ENCODE measurements at places on chromosomes 6 and 20.

- DNase-seq: no peak
Observed at GRCh38 chr6:60991427-60992028, 1294.5 kb downstream of the KHDRBS2 start.

- peak; percentile 83 for DNase-seq
Observed at GRCh38 chr6:90811596-90812226, 224.8 kb upstream of the MAP3K7 start.

- DNase-seq: no peak
Observed at GRCh38 chr6:152184917-152185574, 377.6 kb downstream of the ESR1 start.

- DNase-seq: no peak
Observed at GRCh38 chr6:7769702-7770101, 43.8 kb downstream of the BMP6 start.

- no peak for DNase-seq
Observed at GRCh38 chr6:143529095-143529494, 17.6 kb upstream of the FUCA2 start.

DNA sequence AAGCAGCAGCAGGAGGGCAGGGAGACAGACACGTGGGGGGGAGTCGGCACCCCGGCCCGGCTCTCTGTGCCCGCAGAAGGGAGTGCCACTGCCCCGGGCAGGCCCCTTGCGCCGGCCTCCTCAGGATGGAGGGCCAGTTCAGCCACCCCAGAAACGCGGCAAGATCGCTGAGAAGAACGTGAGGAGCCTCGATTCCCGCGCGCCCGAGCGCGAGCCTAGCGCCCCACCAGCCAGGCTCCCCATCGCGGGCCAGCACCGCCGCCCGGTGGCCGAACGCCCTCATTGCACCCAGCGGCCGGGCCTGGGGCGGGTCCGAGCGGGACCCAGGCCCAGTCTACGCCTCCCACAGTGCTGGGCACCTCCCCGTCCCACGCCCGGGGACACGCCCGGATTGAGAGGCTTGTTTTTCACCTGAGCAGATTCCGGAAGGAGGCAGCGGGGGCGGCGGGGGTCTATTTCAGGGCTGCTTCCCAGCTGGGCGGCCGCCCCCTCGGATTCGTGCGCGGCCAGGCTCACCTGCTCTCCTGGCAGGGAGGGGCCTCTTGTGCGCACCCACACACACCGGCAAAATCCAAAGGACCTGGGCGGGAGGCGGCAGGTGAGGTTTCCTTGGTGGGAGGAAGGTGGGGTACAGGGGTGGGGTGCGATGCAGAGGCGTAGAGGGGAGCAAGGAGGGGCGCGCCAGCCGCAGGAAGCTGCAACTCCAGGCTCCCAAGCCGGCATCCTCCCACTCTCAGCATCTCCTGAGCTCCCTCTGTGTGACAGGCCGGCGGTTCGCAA, 9.0 kb upstream of the GRM4 start:
- no peak for DNase-seq

GRCh38 chr6:24940311-24940917, 4.7 kb upstream of the RIPOR2 start:
- DNase-seq: no peak

GRCh38 chr20:5674176-5674660, 76.0 kb upstream of the SHLD1 start:
- DNase-seq: no peak

DNA sequence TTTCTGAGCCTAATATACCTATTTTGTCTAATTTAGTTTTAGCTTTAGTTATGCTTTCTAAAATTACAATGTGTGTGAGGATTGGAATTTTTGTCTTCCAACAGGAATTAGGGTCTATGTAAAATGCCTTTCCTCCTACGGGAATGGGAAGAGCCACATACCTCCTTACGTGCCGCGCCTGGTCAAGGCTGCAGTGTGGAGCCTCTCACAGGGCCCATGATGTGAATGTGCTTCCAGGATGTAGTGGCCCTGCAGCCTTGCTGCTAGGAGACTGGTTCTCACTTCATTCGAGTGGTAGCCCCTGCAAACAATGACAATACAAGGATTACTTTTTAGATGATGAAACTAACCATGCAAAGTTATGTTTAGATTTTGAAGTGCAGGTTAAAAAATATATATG, 110.2 kb downstream of the SOBP start:
- DNase-seq: no peak

- DNase-seq: peak; percentile 29
Observed at GRCh38 chr20:21096321-21097043, 9.7 kb downstream of the LINC00237 start.

DNA sequence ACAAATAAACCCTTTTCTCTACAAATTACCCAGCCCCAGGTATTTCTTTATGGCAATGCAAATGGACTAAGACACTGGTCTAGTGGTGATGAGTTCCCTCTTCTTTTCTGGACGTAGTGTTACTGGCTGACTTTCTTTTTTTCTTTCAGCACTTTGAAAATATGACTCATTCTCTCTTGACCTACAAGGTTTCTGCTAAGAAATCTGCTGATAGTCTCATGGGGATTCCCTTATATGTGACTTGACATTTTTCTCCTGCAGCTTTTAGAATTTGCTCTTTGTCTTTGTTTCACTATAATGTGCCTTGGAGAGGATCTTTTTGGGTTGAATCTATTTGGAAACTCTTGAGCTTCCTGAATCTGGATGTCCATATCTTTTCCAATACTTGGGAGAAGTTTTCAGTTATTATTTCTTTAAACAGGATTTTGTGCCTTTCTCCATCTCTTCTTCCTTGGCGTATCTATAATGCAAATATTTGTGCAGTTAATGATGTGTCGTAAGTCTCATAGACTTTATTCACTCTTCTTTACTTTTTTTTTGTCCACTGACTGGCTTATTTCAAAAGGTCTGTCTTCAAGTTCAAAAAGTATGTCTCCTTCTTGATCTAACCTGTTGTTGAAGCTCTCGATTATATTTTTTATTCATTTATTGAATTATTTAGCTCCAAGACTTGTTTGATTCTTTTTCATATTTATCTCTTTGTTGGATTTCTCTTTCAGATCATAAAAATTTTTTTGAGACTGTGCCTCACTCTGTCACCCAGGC, 42.2 kb upstream of the TPD52L1 start:
- DNase-seq: no peak

DNA sequence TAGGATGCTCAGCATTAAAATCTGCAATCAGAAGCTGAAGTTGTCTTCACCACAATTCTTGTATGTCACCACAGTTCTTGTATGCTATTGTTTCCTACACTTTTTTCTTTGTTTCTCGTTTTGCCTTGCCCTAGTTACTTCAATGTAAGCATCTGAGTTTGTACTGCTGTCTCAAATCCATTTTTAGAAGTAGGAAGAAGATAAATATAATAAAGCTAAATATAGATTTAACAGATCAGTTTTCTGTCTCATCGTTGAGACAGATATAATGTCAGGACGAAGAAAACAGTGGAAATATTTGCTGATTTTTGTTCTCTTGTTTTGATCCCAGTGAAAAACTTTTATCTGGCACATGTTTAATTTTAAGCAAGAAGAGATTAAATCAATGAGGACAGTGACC, 318.0 kb downstream of the QKI start:
- no peak for DNase-seq

GRCh38 chr6:11292091-11292490, 59.6 kb upstream of the NEDD9 start:
- no peak for DNase-seq

DNA sequence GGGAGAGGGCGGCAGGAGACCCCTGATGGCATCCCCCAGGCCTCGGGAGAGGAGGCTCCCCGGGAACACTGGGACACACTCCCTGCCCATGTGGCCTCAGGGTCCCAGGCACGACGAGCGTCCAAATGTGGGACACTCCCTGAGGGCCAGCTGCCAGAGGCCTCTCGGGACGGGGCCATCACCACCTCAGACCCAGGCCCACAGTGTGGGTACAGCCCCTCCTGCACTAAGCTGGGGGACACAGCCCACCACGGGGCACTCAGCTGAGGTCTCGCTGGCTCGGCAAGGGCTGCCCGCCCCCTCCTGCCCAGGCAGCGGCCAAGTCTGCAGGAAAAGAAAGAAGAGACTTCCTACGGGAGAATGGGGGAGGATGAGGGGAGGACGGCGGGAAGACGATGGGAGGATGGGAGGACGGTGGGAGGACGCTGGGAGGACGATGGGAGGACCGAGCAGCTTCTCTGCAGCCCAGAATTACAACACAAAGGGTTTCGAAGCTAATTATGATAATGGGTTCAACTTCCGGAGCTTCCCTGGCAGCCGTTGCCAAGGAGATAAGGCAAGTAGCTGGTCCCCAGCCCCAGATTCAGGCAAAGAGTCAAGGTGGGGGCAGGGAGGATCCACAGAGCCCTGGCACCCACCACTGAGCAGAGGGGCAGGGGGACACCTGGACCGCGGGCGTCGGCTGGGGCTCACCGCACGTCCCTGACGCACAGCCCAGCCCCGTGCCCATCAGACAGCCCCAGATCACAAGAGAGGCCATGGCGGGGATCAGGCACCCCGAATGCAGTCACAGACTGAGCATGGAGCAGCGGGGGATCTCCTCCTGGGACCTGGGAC, 17.5 kb downstream of the KCNQ2 start:
- DNase-seq: no peak

- DNase-seq: peak; percentile 57
Observed at GRCh38 chr20:42098418-42098817, 480.2 kb upstream of the CHD6 start.

GRCh38 chr20:10217721-10218410, 764 bp upstream of the SNAP25 start:
- DNase-seq: peak; percentile 80

GRCh38 chr6:117076076-117076475, 189.3 kb upstream of the VGLL2 start:
- no peak for DNase-seq

GRCh38 chr6:30998785-30999184, 11.5 kb upstream of the MUC22 start:
- no peak for DNase-seq

GRCh38 chr6:3656076-3656475, 95.4 kb downstream of the PXDC1 start:
- no peak for DNase-seq

DNA sequence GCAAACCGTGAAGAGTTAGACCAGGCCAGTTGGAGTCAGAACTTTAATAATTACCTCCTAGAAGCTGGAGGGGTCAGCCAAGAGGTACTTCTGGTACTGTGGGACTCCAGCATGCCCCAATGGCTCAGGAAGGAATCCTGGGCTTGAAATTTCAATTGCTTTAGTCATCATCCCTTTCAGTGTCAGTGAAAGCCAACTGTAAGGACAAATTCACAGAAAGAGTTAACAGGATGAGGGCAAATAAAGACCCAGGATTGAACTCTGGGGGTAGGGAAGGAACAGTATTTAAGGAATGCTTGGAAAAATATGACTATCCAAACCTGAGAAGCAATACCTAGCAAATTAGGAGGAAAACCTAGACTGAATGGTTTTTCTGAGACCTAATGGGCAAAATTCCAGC, 735.1 kb upstream of the MARCKS start:
- DNase-seq: no peak

DNA sequence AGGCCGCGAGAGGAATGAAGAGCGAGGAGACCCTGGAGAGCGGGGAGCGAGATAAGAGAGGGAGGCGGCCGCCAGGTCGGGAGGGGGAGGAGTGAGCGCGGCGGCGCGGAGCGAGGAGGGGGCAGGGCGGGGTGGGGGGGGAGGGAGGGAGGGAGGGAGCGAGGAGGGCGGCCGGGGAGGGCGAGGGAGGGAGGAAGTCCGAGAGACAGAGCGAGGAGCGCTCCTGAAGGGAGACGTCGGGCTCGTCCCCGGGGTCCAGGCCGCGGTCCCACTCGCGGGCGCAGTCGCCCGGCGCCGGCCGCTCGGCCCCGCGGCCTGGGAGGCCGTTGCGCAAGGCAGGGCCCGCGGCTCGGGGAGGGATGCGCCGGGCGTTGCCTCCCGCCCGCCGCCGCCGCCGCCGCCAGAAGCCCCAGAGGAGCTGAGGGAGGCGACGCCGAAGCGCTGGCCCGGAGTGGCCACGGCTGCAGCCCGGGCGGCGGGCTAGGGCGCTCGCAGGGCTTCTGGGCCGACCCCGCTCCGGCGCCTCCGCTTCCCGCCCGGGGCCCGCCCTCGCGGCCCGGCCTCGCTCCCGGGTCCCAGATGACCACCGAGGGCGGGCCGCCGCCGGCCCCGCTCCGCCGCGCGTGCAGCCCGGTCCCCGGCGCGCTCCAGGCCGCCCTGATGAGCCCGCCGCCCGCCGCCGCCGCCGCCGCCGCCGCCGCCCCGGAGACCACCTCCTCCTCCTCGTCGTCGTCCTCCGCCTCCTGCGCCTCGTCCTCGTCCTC, at the start of gene FOXF2:
TSS of gene FOXF2 (plus strand) at position 208 of the 764 bp plus-strand sequence. CDS start at position 580, 372 bp downstream.
- no peak for DNase-seq

GRCh38 chr6:11918739-11919605, 93.1 kb upstream of the HIVEP1 start:
- no peak for DNase-seq

DNA sequence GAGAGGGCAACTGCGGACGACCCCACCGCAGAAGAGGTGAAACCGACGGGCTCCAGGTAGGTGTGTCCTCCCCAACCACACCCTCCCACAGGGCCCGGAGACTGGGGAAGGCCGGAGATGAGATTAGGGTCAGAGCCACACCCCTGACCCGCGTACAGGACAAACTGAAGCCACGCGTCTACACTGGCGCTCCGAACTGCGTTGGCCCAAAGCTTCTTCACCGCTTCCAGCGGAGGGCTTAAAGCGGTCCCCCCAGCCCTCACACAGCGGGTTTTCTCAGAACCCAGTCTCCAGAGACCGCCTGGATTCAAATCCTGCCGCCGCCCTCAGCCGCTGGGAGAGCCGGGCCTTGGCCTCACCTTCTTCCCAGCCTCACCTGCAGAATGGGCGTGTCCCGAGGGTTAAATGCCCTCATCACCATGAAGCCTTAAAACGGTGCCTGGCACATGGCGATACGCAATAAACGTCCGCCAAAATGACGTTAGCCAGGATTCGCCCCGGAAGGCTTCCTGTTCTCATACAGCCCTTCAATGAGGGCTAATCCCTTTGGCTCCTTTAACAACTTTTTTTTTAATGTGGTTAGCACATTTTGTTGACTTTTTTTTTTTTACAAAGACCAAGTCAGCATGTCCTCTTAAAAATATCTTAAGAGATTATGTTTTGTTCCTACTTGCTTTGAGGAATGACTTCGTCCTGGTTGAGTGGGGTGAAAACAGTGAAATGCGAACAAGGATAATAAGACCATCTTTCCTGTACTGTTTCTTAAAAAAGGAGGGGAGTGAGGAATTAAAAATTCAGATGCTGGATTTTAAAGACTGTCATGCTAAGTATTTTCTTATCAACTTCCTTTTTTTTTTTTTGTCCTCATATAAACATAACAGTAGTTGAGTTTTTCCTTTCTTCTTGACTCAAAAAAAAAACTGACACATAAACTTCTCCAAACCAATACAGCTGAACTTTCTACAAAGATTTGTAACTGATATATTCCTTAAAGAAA, 15.1 kb upstream of the ZNF217 start:
- DNase-seq: no peak

- DNase-seq: no peak
Observed at GRCh38 chr6:95420792-95421191, 156.5 kb upstream of the MANEA start.

GRCh38 chr20:35718972-35719635, 19.9 kb downstream of the ROMO1 start:
- no peak for DNase-seq

GRCh38 chr6:148287623-148288333, 54.9 kb upstream of the SASH1 start:
- no peak for DNase-seq

GRCh38 chr6:163836876-163837690, 422.6 kb downstream of the QKI start:
- DNase-seq: no peak

All from NCI-H1930 (cell line).